ENCODE measurements at places on chromosomes 2 and 18.

DNA sequence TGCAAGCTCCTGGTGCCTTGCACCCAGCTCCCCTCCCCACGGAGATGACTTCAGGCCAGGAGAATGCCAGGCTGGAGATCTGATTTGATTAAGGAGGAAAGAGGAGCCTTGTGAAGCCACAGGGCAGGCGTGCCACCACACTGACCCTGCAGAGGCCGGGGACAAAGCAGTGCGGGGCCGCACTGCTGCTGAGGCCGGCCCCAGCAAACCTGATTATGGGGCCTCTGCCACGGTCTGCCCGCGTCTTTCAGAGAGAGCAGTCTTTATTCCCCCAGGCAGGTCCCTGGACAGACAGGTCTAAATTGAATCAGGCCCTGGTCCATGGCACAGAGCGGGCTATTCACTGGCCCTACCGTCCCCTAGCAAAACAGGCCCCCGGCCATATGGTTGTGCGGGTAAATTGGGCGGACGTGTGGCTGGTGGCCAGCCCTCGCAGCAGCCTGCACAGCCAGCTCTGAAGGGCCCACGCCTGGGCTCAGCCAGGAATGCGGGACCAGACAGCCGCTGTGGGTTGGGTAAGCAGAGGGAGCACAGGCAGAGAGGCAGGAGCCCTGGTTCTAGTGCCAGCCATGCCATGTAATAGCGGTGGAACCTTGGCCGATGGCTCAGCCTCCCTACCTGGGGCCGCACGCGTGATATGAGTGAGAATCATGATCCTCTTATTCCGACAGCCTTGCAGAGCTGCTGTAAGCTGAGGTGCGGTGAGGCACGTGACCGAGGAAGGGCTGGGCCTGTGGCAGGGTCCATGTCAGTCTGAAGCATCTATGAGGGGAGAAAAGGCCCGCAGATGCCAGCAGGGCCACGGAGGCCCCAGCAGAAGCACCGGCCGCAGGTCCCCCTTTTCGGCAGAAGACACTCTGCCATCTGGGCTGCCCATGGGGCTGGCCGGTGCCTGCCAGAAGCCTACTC lies 97.3 kb upstream of the MYCN start:
- no peak for DNase-seq

GRCh38 chr2:178391701-178392100 lies 59.3 kb downstream of the PRKRA start:
- no peak for DNase-seq

- DNase-seq = no peak
These were observed 43.9 kb downstream of the COMMD1 start for GRCh38 chr2:61949458-61949713.

DNA sequence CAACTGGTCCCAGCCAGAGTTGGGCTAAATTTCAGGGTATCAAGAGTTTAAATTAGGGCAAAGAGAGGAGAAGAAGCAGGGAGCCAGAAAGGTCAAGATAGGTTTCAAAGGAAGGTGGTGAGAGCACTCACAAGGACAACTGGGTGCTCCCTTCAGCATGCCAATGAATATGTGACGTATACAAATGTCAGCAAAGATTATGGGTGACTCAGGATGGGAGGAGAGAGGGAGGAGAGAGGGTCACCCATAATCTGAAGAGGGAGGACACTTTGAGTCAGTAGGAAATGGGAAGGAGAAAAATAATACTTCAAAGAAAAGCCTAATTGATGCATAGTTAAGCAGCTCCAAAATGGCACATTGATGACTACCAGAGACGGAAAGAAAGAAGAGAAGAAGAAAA lies 53.1 kb upstream of the ABCA12 start:
- DNase-seq = no peak

DNA sequence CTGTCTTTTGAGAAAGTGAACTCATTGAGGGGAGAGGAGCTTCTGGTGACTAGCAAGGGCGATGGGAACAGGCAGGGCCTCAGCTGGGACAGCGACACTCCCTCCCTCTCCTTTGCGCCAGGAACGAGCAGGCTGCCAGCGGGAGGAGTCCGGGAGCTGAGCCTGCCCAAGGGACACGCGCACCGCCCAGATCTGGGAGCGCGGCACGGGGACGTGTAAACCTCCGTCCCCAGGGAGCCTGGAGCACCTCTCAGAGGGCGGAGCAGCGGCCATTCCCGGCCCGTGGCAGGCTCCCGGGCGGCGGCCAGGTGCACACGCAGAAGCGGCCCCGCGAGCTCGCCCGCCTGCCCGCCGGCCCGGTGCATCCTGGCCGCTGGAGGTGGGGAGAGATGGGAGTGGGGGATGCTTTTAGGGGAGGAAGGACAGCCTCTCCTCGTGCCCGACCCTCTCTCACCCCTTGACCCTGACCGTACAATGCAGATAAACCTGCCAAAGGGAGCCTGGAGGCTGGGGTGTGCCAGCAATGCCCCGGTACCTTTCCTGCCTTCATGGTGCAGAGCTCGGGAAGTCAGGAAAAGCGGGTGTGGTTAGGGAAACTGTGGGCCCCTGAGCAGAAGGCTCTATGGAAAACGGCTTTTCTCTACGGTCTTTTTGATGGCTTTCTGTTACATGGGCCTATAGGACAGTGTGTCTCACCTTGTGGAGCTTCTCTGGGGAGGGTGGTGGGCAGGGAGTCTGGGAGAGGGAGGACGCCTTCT lies 2.2 kb downstream of the AQP4 start:
- no peak for DNase-seq

DNA sequence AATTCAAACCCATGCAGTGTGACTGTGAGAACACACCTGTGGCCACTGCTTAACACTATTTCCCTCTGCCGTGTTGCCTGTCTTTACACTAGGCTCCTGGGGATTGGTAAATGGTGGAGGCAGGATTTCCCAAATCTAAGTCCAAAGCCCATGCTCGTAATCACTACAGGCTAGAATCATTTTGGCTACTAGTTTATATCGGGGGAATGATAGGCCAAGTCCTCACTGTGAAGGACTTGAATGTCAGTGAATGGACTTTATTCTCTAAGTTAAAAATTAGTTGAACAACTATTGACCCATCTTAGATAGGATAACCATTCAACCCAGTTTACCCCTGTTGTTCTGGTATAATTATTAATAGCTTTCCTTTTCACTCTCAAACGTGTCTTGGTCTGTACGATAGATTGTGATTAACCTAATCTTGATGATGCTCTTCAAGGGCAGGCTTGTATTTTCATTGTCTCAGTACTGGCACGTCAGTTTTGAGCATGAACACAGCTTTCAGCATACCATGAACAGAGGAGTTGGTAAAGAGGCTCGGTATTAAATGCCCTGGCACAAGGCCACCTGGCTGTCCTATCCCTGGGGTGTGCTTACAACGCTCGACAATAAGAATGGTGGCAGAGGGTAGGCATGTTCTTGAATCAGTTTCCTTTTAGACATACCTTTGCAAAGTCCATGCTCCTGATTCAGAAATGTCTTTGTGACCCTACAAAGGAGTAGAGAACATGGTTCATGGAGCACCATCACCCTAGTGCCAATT lies 148.8 kb downstream of the RTN4 start:
- no peak for DNase-seq

DNA sequence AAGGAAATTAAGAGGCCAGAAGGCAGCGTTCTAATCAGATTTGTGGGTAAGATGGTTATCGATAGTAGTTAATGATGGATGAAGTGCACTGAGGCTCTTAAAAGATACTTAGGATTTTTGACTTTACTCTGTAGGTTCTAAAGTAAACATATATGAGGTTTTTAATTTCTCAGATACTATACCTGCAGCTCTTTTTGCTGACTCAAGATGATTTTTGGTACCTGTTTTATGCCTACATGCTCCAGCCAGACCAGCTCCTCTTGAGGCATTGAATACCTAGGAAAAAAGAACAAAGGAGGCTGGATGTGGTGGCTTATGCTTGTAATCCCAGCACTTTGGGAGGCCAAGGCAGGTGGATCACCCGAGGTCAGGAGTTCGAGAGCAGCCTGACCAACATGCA lies 241.7 kb upstream of the FOSL2 start:
- no peak for DNase-seq

GRCh38 chr18:7904529-7904928 lies 337.4 kb downstream of the PTPRM start:
- no peak for DNase-seq

- no peak for DNase-seq
These were observed 54.1 kb downstream of the LPIN2 start for GRCh38 chr18:2958819-2959298.

DNA sequence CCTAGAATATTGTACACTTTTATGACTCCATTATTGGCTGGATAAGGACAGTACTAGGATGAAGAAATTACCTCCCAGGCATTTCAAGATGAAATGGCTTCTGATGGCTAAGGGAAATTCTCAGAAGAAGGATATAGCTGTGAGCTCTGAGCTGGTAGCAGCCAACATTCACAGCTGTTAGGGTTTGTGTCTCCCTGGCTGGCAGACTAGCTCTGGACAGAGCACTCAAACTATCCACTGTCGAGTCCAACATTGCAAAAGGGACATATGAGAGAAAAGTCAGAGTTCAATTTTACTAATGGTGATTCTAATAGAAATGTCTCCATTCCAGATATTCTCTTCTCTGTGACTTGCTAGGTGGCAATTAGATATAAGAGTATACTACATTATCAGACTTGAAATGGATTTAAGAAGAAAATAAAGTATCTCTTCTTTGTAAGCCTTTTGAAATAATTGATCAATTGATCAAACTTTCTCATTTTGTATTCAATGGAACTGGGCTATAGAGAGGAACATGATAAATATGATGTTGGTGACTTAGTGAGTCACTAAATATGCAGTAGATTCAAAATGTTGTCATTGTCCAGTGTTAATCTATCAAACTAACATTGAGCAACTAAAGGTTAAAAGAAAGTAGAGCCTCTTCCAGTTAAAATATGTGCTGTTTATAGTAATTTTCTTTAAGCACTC lies 1920.3 kb downstream of the SUCLG1 start:
- DNase-seq = no peak

GRCh38 chr18:6409933-6410332 lies 4.8 kb downstream of the L3MBTL4 start:
- no peak for DNase-seq

GRCh38 chr2:66512626-66513025 lies 77.7 kb downstream of the MEIS1 start:
- DNase-seq = no peak

DNA sequence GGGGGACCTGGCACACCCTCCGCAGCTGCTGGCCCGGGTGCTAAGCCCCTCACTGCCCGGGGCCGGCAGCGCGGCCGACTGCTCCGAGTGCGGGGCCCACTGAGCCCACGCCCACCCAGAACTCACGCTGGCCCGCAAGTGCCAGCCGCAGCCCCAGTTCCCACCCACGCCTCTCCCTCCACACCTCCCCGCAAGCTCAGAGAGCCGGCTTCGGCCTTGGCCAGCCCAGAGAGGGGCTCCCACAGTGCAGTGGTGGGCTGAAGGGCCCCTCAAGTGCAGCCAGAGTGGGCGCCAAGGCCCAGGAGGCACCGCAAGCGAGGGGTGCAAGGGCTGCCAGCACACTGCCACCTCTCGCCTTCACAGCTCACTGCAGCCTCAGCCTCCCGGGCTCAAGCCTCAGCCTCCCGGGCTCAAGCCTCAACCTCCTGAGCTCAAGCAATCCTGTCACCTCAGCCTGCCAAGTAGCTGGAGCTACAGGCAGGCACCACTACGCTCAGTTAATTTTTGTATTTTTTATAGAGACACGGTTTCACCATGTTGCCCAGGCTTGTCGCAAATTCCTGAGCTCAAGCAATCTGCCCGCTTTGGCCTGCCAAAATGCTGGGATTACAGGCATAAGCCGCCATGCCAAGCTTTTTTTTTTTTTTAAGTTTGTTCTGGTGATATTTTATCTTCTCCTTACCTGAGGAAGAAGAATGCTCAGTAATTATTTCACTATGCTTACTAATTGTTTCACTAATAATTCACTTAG lies 71.7 kb upstream of the CDCA7 start:
- no peak for DNase-seq

DNA sequence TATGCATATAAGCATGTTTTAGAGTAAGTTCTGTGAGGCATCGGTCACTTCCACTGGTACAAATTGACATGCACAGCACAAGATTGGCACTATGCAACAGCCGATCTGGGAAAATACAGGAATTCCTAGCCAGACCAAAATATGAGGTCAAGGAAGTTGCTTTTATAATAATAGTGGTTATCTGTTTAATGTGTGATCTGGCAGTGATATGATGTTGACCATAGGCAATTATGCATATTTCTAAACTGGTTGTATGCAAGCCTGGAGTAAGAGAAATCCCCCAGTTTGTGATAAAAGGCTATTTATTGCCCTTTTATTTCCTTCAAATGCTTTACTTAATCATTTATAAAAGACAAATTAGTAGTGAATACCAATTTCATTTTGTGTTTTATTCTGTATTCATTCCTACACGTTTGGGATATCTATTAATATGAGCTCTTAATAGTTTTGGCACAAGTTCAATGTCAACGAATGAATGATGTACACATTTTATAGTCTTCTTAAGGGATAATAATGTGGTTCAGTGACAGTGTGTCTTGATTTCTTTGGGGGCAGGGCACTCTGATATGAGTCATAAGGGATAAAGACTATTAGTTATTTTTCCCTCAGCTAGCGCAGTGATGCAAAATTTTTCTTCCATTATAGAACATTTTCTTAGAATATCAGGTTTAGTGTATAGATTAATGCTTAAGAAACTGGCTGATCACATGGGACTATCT lies 34.7 kb upstream of the ZEB2 start:
- no peak for DNase-seq

GRCh38 chr2:121046335-121046734 lies 238.7 kb downstream of the TFCP2L1 start:
- DNase-seq = no peak

DNA sequence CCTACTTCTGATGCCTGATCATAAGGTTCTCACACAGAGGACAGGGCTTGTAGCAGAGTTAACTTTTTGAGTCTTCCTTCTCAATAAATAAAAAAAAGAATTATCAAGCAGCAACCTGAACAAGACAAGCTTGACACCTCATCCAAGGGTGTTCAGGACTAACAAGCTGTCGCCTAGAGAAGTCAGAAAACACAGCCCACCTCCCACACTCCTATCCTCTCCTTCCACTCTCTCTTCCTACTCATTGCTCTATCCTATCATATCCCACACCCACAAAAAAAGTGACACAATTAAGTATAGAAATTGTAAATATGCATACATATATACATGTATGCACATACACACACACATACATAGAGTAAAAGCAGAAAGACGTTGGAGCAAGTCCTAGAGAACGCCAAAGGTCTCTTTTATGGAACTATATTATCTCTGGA lies 5.4 kb downstream of the NBAS start:
- no peak for DNase-seq

- no peak for DNase-seq
These were observed 93.7 kb upstream of the HS6ST1 start for GRCh38 chr2:128412181-128412871.

DNA sequence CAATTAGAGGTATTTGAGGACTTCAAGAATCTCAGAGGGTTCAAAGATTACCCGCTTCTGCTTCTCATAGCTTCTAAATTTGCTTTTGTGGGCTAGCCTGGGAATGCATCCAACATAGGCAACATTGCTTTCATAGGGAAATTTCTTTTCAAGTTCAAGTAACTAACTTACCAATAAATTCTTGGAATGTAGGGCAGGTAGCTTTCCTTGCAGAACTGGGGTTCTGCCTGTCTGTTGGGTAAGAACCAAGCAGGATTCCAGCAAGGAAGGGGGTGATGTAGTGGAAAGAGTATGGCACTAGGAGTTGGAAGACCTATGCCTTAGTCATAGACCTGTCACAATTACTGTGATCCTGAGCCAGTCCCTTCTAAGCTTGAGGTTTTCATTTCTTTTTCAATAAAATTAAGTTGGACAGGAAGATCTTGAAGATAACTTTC lies 164.1 kb downstream of the FHOD3 start:
- no peak for DNase-seq

GRCh38 chr2:111238296-111238695 lies 117.6 kb downstream of the BCL2L11 start:
- DNase-seq = no peak

- DNase-seq = no peak
These were observed 66.3 kb upstream of the PSMD14 start for GRCh38 chr2:161241894-161242293.

GRCh38 chr2:33607251-33607721 lies 8.2 kb upstream of the FAM98A start:
- DNase-seq = no peak
